ENCODE measurements at places on chromosomes 4 and X.

DNA sequence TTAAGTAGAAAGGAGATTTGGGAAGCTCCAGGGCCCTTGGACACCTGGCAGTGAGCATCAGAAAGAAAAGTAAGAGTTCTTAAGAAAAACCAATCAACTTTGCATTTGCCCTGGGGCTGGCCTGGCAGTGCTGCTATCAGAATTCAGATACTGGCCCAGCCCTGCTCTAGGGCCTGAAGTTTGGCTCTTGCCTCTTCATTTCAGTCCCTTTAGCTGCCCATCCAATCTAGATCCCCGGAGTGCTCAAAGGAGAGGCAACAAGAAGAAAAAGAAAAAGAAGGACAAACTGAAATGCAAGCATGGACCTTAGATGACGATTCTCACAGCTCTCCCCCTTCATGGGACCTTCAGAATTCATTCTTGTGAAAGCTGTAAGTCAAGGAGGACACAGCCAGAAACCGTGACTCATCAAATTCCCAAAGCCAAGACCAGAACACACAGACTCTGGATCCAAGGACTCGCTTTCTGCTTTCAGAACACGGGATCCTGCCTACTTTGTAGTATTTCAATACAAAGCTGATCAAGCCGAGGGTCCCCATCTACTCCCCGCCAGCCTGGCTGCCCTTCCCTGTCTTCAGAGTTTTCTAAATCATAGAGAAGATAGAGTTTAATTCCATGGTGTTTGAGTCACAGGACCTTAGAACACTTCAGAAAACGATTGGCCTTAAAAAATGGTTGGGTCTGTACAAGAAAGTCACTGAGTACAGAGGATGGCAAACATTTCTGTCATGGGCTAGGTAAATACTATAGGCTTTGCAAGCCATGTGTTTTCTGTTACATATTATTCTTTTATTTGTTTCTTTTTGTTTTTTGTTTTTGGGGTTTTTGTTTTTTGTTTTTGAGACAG, 103.7 kb downstream of the RBM47 start:
- no peak for DNase-seq

DNA sequence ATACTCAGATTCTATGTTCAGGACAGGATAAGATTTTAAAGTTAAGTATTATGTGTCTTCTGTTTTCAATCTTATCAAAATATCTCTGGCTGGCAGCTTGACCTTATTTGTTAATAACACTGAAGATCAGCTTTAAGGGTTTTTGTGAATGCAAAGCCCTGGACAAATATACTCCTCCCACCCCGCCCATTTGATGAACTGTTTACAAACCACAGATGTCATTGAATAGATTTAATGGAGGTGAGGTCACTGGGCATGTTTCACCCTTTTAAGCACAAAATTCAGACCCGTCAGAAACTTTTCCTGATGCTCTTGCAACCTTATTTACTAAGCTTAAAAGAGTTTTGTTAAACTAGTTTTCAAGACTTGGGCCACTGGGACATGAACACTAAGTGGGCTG, 10.1 kb upstream of the CXCL8 start:
- DNase-seq = no peak

- no peak for DNase-seq
Observed at GRCh38 chr4:1209821-1210220, 37.4 kb upstream of the SPON2 start.

- DNase-seq = no peak
Observed at GRCh38 chr4:40394236-40394635, 59.1 kb downstream of the CHRNA9 start.

GRCh38 chr4:16544251-16544721, 318.0 kb upstream of the TAPT1 start:
- DNase-seq = no peak

Measured in CMK (cell line).